ENCODE measurements at places on chromosomes 1 and 21.

- no peak for DNase-seq
Observed at GRCh38 chr1:150809651-150810050, 1.6 kb upstream of the CTSK start.

GRCh38 chr1:76659171-76659940 lies 207.9 kb upstream of the ST6GALNAC5 start:
- no peak for DNase-seq

DNA sequence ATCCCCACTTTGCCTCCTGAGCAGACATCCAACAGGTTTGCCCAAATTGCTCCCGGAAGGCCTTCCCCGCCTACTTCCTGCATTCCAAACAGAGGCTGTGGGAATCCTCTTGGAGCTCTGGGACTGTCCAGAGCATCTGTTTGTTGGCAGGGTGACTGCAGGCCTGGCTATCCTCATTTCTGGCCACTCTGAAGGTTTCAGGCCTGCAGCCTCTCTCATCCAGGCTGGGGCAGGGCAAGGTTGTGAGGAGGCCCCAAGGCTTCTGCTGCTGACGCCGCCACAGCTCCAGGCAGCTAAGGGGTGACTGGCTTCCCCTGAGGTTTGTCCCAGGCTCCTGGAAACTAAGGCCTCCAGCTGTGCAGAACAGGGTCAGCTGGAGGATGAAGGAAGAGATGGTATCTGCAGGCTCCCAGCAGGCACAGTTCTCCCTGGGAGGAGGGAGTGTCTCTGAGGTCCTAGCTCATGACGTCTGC lies 11.3 kb downstream of the CDK18 start:
- no peak for DNase-seq

GRCh38 chr1:3822421-3822820 lies 26.1 kb upstream of the LRRC47 start:
- DNase-seq, result no peak

DNA sequence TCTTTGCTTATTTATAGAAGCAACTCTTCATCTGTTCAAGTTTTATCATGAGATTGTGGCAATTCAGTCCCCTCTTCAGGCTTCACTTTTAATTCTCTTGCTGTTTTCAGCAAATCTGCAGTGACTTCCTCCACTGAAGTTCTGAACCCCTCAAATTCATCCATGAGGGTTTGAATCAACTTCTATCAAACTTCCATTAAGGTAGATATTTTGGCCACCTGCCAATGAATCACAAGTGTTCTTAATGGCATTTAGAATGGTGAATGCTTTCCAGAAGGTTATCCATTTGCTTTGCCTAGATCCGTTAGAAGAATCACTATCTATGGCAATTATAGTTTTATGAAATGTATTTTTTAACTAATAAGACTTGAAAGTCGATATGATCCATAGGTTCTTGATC lies 946.7 kb upstream of the B3GALT2 start:
- no peak for DNase-seq

DNA sequence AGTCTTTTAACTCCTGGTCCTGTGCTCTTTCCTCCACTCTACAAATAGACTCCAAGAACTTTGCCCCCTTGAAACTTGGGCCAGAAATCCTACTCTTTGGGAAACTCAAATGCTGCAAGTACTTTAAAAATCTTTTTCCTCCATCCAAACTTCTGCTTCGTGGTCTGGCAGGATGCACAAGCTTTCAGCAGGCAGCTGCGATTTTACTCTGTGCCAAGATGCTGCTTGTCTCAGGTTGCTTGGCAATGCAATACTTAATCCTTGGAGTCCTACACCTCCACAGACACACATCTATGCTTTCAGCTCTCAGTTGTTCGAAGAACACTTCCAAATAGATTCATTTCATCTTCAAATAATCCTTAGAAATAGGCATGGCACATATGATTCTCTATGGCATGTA lies 435.3 kb upstream of the USP24 start:
- DNase-seq, result no peak

DNA sequence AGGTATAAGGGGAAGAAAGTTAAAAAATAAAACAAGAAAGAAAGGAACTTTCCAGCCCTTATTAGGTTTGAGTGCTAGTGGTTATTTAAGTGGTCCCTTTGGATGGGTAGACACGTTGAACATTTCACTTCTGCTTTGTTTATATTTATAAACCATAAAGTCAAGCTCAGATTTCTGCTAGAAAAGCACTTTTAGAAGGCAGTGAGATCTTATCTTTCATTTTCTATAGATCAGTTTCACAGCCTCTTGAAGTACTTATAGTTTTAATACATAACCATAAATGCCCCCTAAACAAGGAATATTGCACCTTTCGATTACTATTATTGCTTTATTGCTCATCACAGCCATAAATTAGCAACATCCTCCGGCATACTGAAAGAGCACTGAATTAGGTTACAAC lies 446.8 kb upstream of the PLXNA2 start:
- peak; percentile 28 for DNase-seq

GRCh38 chr1:153577624-153578051 lies 12.0 kb upstream of the S100A2 start:
- DNase-seq, result no peak

GRCh38 chr1:89629146-89629545 lies 3.8 kb upstream of the LRRC8C start:
- no peak for DNase-seq
